Esophagus muscularis mucosa (tissue), 4 donors: ENCODE measurements at places on chromosomes 11 and 22. TPM values are rescaled to one million over a fixed set of nuclear protein-coding genes. Genes with fewer than 3 reads are reported as not detected.

DNA sequence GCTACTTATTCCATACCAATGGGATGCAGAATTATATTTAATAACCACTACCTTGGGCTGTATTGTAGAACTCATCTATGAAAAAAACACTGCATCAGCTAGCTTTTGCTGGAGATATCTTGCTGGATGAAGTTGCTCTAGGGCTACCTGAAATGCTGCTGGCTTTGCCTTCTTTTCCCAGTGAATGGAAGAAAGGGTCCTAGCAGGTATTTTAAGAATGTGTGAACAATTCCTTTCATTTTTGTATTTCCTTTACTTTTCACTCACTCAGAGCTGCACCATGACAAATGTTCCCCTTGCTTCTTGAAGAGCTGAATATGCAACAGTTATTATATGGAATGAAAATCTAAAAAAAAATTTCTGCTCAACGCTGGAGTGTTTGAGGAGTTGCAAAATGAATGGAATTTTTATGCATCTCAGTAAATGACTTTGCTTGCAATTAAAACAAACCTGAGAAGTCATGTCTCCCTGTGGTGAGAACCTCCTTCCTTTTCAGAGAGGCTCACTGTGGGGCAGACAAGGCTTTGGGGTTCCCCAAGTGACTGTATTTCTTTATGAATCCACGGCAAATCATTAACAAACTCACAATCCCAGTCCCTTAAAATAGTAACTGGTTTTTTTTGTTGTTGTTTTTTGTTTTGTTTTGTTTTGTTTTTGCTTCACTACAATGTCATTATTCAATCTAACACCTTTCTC is 566.8 kb upstream of the KIRREL3 start:
- DNase-seq = no peak

DNA sequence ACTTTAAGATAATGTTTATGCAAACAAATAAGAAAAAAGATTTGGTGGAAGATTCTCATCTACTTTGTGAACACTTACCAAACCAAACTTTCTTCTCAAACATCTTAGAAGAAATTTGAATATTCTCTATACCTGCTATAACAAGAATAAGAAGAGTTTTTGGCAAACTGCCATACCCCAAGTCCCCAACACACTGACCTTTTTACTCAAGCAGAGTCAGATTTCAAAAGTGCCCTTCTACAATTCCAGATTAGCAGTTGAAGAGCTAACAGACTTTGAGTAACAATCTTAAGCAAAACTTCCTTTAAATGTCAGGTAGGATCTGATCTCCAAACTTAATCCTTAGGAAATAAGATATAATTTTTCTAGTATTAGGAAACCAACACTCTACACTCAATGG is 33.9 kb downstream of the TSG101 start:
- DNase-seq = no peak

DNA sequence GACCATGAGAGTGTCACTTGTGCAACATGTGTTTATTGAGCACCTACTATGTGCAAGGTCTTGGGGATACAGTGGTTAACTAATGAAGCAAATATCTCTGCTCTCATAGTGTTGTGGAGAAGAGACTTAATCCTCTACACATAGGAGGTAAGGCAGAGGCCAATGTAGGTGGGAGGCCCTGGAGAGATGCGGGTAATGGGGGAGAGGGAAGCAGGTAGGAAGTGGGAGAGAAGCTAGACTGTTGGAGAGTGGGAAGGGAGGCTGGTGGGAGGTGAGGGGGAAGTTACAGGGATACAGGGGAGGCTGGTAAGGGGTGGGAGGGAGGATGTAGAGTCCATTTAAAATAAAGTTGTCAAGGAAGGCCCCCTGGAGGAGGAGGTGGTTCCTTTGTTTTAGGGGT is 240.0 kb downstream of the MIAT start:
- no peak for DNase-seq

- no peak for DNase-seq
Observed at GRCh38 chr11:131754671-131755070, 384.3 kb downstream of the NTM start.

- DNase-seq = no peak
Observed at GRCh38 chr11:35974882-35975589, 31.2 kb downstream of the LDLRAD3 start.

DNA sequence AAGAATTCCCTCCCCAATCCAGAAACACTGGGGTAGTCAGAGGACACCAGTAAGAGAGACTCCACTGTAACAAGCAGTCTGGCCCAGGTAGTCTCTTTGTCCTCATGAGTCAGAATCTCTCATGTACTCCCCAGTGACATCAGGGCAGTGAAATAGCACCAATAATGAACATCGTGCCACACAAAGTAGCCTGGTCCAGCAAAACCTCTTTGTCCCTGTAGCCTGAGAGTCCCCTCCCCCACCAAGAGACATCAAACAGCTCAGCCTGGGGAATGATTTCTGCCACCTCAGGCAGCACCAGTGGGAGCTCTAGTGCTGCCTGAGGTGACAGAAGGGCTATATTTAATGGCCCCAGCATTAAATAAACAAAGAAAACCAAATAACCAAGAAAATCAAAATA is 88.1 kb downstream of the SBF2 start:
- no peak for DNase-seq

GRCh38 chr11:84719935-84720577 is 907.1 kb downstream of the DLG2 start:
- no peak for DNase-seq

DNA sequence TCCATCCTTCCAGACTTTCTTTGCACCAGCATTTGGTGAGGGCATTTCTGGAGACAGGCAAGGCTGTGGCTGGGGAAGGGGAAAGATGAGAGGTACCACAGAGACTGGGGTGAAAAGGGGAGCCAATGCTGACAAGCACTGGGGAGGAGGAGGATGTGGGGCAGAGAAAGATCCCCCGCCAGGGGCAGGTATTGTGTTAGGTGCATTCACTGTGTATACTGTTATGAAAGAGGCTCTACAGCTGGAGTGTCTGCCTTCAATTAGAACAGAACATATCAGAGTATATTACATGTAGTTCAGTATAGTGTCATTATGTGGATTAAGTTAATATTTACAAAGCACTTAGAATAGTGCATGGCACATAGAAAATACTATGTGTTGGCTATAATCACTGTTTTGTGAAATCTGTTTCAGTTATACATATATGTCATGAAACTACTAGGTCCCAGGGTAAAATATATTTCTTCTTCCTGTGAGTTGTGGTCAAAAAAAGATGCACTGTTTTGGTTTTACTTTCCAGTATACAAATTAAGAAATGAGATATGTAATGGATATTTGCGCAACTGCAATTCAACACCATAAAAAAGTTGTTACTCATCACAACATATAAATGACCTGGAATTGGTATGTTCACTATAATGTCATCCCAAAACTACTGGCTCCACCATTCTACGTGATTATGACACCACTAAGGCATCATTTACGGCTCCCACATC is 8.4 kb downstream of the MSANTD2 start:
- DNase-seq = no peak

DNA sequence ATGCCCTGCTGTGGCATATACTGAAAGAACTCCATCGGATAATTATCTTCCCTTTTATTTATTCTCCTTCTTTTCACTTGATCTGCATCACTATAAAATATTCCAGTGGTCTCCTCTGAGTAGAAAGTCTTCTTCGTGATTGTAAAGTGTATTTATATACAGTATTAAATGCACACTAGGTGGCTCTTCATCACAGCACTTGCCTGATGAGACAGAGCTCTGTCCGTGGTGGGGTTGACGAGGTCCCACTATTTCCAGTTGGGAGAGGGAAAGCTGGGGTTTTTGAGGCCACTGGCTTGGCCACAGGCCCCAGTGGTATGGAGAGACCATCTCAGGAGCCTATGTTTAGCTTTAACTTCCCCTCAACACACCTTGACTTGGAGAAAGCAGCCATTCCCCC is 31.6 kb upstream of the ZBTB16 start:
- DNase-seq = no peak

- no peak for DNase-seq
Observed at GRCh38 chr11:63998558-63999348, 12.5 kb downstream of the OTUB1 start.

DNA sequence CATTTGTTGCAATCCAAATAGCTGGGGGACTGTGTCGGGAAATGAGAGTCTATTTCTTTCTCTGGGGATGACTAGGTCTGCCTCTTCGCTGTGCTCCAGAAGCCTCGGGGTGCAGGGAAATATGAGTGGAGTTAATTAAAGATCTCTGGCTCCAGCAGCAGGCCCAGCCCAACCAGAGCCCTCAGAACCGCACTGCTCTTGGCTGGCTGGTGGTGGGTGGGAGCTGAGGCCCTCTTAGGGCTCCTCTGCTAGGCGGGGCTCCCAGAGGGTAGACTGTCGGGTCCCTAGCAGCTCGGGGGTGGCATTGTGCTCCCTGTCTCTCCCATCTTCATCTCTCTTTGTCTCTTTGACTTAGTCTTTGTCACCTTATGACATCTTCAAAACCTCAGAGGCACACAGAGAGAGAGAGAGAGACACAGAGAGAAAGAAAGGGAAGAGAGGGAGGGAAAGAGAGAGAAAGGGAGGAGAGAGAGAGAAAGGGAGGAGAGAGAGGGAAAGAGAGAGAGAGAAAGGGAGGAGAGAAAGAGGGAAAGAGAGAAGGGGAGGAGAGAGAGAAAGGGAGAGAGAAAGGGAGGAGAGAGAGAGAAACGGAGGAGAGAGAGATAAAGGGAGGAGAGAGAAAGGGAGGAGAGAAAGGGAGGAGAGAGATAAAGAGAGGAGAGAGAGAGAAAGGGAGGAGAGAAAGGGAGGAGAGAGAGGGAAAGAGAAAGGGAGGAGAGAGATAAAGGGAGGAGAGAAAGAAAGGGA is 20.2 kb downstream of the MPPED1 start:
- no peak for DNase-seq

DNA sequence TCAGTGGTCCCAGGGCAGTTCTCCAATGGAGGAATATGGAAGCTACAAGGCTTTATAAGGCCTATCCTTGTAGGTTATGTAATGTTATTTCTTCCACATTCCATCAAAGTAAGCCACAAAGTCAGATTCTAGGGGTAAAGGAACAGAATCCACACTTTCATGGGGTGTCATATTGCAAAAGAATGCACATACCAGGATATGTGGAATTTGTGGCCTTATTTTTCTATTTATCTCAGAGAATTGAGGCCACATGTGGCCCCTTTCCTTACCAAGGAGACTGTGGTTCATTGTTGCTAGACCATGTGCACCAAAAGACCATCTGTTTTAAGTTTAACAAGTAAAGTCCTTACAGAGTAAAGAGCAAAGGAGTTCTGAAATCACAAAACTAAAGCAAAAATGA is 12.9 kb downstream of the LRRC4C start:
- no peak for DNase-seq

- DNase-seq = no peak
Observed at GRCh38 chr11:11081776-11082175, 223.9 kb upstream of the ZBED5 start.

DNA sequence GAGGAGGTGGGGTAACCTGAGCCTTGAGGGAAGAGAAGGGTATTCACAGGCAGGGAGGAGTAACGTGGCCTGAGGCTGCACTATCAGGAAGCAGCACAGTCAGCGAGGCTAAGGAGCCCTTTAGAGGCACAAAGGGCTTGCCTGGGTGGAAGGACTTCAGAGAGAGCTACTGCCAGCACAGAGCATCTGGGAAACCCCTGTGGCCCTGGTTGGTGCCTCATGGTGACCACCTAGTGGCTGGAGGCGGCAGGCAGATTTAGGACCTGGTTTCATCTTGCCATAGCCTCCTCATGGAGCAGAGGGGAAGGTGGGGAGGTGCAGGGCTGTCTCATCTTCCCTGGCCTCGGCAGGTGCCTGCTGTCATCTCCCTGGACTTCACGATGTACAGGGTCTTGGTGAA is 64.5 kb downstream of the MPPED1 start:
- no peak for DNase-seq

- DNase-seq = no peak
Observed at GRCh38 chr22:32307055-32307454, 50.6 kb upstream of the RFPL3 start.

GRCh38 chr11:102108734-102109440 is 1.4 kb upstream of the YAP1 start:
- DNase-seq = no peak

GRCh38 chr22:28742562-28742962 is 723 bp downstream of the HSCB start:
- no peak for DNase-seq

GRCh38 chr11:132445859-132446291 is 1075.5 kb downstream of the NTM start:
- no peak for DNase-seq

- no peak for DNase-seq
Observed at GRCh38 chr11:94602430-94603372, 35.5 kb downstream of the PIWIL4 start.

DNA sequence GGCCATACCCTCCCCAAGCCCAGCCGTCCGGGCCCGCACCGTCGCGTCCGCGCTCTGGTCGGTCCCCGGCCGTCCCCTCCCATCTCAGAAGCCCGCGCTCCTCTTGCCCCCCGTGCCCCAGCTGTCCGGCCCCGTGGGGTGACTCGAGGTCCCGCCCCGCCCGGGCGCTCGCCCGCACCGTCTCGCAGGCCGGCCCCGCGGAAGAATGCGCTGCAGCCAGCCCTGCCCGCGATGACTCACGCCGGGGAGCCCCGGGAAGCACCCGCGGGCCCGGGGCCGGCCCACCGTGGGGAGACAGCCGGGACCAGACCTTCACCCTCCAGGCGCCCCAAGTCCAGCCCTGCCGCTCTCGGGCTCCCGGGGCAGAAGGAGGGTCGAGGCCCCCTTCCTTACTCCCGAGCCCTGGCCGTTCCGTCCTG is 320 bp upstream of the PHLDA2 start:
- DNase-seq = no peak

GRCh38 chr11:88979641-88980040 is 86.1 kb downstream of the GRM5 start:
- no peak for DNase-seq

- DNase-seq = no peak
Observed at GRCh38 chr22:36701965-36702621, 1.5 kb downstream of the CACNG2 start.

KDM4D gene
- total RNA-seq = under 0.01 TPM

YPEL1 gene
- 30.7 TPM for total RNA-seq

SLC22A25 gene
- not detected for total RNA-seq

PDGFD gene
- 8.4 TPM for total RNA-seq

KIRREL3 gene
- 4.0 TPM for total RNA-seq

OTOG gene
- not detected for total RNA-seq

GGT5 gene
- total RNA-seq = 15.4 TPM

OR2AG1 gene
- total RNA-seq = not detected

TFIP11 gene
- total RNA-seq = 23.5 TPM
